ENCODE measurements at places on chromosomes 6 and 20.

GRCh38 chr20:19009081-19009688 lies 195.6 kb downstream of the SCP2D1 start:
- DNase-seq: no peak

DNA sequence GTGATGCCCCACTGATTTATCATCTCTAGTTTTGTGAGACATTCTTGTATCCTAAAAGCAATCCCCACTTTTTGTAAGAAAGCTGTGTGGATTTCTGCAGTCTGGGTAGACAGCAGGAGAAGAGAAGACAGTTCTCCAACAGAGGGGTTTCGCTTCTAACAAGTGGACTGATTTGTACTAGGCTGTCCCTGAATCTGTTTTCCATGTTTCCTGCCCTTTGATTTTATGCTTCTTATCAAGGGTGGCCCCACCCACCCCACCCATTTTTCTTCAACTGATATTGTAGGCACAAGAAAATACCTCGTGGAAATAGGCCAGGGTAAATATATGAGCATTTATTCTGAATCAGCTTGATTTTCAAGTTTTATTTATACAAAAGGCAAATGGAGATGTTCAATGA lies 25.7 kb upstream of the JAG1 start:
- no peak for DNase-seq

- DNase-seq: no peak
These were observed 62.4 kb upstream of the QKI start for GRCh38 chr6:163352011-163352685.

GRCh38 chr6:5238336-5238735 lies 22.4 kb downstream of the LYRM4 start:
- no peak for DNase-seq

GRCh38 chr20:48465271-48465670 lies 362.5 kb downstream of the PREX1 start:
- DNase-seq: no peak

GRCh38 chr6:141878686-141879085 lies 254.0 kb upstream of the GJE1 start:
- DNase-seq: no peak

GRCh38 chr6:152669895-152670294 lies 27.8 kb upstream of the MYCT1 start:
- DNase-seq: peak; percentile 67

GRCh38 chr6:108576709-108577108 lies 16.0 kb downstream of the FOXO3 start:
- DNase-seq: peak; percentile 40

- DNase-seq: peak; percentile 40
These were observed 17.6 kb downstream of the ZHX3 start for GRCh38 chr20:41299899-41300298.

GRCh38 chr6:64034291-64034690 lies 398.7 kb downstream of the PHF3 start:
- DNase-seq: no peak

DNA sequence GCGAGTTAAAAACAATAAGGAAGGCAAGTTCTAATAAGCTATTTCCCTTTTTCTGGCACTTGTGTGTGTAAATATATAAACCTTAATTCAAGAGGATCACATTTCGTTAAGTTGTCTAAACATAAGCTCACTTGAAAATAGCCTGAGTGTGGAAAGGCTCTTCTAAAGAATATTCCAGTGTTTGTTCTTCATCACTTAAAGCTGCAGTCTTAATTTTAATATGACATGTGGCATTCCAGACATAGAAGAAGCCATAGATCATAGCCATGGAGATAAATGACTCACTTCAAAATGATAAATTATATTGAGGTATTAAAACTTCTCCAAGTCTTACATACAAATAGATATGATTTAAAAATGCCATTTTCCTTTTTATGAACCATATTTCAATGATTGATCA lies 42.1 kb downstream of the IYD start:
- DNase-seq: peak; percentile 39

GRCh38 chr6:105424175-105424783 lies 21.4 kb upstream of the PREP start:
- peak; percentile 82 for DNase-seq

- no peak for DNase-seq
These were observed 147.3 kb downstream of the ZFAND3 start for GRCh38 chr6:37966801-37967200.

DNA sequence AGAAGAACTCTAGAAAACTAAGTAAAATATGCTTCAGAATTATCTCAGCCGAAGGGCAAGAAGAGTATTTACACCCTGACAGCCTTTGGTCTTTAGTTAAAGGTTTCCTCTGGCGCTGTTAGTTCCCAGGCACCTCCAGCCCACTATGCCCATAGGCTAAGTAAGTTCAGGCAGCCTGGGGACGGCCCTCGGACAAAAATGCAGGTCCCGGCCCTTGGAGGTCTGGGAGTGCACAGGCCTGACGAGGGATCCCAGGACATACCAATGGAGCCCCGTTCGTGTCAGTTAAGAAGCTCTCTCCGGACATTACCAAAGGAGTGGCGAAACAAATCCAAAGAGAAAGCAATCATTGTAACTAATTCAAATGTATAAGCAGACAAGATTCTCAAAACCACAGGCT lies 311.8 kb downstream of the CD83 start:
- DNase-seq: no peak

GRCh38 chr6:34955442-34955841 lies 66.4 kb downstream of the ANKS1A start:
- DNase-seq: no peak

GRCh38 chr20:44683263-44684046 lies 31.7 kb upstream of the CCN5 start:
- peak; percentile 74 for DNase-seq

- DNase-seq: no peak
These were observed 4.1 kb upstream of the HSPA12B start for GRCh38 chr20:3728354-3728753.

- DNase-seq: peak; percentile 92
These were observed 196.0 kb downstream of the MAFB start for GRCh38 chr20:40493071-40493470.

- DNase-seq: no peak
These were observed 84.6 kb upstream of the TBX18 start for GRCh38 chr6:84848960-84849359.

GRCh38 chr6:168411130-168411529 lies 29.9 kb upstream of the SMOC2 start:
- no peak for DNase-seq

GRCh38 chr6:152119831-152120230 lies 312.3 kb downstream of the ESR1 start:
- no peak for DNase-seq

DNA sequence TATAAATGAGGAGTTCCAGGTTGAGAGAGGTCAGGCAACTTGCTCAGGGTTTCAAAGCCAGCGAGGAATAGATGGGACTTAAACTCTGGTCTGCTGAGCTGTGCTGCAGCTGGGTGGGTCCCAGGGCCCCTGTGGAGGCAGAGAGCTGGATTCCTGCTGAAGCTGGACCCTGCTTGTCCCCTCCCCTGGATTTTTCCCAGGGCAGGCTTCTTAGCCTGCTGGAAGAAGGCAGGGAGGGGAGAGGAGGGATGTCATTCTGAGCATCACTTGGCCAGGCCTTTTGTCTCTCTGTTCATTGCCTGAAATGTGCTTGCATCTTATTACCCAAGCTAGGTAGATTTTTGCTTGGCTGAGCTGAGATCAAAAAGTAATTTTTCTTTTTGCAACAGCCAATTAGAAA lies 133.7 kb downstream of the DHX35 start:
- DNase-seq: no peak

GRCh38 chr6:1892716-1893115 lies 283.0 kb downstream of the FOXC1 start:
- no peak for DNase-seq

- no peak for DNase-seq
These were observed 35.3 kb downstream of the PHIP start for GRCh38 chr6:79042799-79043126.

- no peak for DNase-seq
These were observed 1.6 kb upstream of the SNX9 start for GRCh38 chr6:157821342-157822033.

Data from choroid plexus epithelial cell (primary cell).